ENCODE measurements at places on chromosomes 4 and X.

DNA sequence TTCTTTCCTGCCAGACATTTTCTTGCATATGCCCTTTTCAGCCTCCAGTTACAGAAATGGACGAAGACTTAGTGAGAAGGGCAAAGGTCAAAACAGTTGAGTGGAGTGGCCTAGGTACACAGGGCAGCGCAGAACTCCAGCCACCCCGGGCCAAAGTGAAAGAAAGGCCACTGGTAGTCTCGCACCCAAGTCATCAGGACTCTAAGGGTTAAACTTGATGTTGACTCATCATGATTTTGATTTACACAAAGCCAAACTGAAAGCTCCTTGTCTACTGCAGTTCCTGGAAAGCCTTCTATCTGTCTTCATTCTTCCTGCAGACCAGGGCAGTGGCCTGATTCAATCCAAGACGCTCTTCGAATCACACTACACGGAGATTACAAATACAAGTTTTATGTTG, 2.6 kb upstream of the IL13RA1 start:
- DNase-seq: no peak

GRCh38 chrX:10570601-10571000, 49.8 kb downstream of the MID1 start:
- no peak for DNase-seq

GRCh38 chrX:17525762-17526555, 151.0 kb downstream of the NHS start:
- no peak for DNase-seq

- DNase-seq: no peak
These were observed 621.8 kb upstream of the GALNT7 start for GRCh38 chr4:172546782-172547181.

DNA sequence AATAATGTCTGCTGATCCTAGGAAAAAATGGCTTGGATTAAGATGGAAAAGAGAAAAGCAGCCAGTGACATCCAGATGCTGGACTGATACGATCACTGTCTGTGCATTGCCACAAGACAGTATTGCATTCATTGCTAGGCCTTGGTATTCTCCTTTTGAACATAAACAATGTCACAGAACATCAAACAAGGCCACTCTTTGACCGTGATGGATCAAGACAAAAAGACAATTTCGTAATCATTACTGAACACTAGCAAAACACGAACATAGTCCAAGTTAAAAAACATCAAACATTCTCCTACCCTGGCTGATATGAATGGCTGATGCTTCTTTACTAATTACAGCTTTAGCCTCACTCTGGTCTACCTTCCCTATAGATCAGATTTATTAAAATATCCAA, 374.1 kb upstream of the CXorf51B start:
- DNase-seq: no peak

- DNase-seq: no peak
These were observed 273.5 kb upstream of the PPARGC1A start for GRCh38 chr4:24163314-24163713.

DNA sequence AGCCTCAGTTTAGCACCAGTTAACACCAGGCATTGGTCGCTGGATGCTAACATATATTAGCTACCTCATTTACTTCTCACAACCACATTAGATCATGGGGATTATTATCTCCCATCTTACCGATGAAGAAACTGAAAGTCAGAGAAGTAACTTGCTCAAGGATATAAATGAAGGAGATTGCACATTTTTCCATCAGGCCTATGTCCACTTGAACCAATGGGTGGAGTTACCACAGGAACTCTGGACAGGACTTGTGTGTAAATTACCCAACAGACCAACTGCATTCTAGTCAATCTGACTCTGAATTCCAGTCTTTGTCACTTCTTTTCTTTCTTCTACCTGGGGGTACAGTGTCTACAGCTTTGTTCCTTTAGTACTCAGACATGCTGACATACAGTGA, 1.8 kb downstream of the LNX1 start:
- DNase-seq: no peak
